Stimulated activated CD4-positive, alpha-beta T cell treated with anti-CD3 and anti-CD28 coated beads, Interleukin-12 subunit alpha, Interleukin-12 subunit beta, amount 100 ng/mL, for 4 hours (primary cell): ENCODE measurements at places on chromosomes 7 and 10.

GRCh38 chr7:80588591-80588990 lies 49.9 kb upstream of the CD36 start:
- no peak for DNase-seq

DNA sequence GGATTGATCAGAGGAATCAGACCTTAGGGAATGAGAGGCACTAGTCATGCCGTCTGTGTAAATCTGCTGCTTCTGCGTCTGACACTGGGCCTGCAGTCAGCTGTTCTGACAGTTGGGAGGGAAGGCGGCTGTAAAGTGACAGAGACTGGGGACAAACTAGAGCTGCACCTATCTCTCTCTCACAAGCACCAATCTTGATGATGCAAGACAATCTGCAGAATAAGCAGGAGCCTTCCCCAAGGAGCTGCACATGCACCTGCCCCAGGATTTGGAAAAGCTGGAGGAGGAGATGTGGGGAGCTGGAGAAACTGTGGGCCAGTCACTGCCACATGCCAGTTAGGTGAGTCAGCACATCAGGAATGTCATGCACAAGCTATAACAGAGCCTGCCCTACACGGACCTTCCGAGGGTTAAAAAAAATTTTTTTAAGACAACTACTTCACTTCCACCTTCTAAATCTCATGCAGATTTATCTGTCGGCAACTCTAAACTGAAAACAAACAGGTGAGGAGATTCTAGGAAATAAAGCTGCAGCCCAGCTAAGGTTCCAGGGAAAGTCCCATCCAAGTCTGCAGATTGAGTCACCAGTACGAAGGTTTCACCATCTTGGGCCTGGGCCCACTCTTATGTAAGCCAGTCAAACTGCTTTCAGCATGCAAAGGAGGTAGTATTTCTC lies 39.2 kb downstream of the ENO4 start:
- DNase-seq: no peak

GRCh38 chr10:125775491-125776106 lies at the start of gene MMP21:
TSS of gene MMP21 (minus strand) at chr10:125775821. CDS start at chr10:125775821, 0 bp downstream.
- DNase-seq: no peak

- DNase-seq: no peak
These were observed 613.7 kb upstream of the MKI67 start for GRCh38 chr10:128739930-128740329.

DNA sequence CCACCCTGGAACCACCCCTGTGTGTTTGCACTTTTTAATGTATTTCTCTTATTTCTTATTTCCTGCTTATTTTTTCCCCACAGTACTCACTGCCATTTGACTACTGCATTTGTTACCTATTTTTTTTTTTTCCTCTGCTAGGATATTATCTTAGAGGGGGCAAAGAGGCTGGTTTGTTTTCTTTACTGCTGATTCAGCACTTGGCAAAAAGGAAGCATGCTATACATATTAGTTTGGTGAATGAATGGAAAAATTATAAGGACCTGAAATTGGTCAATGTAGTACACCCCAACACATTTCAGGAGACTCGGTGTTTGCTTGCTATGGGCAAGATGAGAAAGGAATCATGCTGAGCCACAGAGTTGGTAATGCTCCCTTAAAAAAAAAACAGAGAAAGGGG lies 193.5 kb downstream of the SORCS3 start:
- DNase-seq: no peak

- DNase-seq: no peak
These were observed 40.3 kb upstream of the EGFR start for GRCh38 chr7:54978364-54979116.

DNA sequence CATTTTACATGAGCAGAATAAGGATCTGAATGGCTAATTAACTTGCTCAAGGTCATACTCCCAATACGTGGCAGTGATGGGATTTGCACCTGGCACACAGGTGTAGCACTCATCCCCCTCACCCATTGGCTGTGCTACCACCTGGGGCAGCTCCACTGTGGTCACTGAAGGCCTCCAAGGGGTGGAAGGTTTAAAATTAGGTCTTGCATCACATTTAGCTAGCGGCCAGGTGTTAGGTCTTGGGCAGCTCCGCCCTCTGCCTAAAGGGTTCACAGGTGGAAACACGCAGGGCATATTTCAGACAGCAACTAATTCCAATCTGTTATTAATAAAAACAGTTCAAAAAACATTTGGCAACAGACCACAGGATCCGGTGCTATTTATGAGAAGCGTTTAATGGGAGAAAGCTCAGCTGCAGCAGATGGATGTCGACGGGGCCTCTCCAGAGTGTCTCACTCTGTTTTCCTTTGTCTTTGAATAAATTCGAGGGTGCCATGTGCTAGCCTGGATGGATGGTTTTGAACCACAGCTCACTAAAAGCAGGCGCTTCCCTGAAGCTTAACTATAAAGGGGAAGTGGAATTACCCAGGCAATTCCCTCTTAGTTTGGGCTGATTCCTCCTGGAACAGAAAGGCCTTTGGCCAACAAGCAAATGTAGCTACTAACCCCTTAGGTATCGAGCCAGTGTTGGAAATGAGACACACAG lies 1017.6 kb downstream of the TYW1 start:
- DNase-seq: no peak

- no peak for DNase-seq
These were observed 10.5 kb downstream of the IKZF1 start for GRCh38 chr7:50314836-50315592.

GRCh38 chr7:116524609-116525297 lies at the start of gene CAV1:
TSS of gene CAV1 (plus strand) at chr7:116525036. CDS start at chr7:116525063, 27 bp downstream.
- peak; percentile 11 for DNase-seq

DNA sequence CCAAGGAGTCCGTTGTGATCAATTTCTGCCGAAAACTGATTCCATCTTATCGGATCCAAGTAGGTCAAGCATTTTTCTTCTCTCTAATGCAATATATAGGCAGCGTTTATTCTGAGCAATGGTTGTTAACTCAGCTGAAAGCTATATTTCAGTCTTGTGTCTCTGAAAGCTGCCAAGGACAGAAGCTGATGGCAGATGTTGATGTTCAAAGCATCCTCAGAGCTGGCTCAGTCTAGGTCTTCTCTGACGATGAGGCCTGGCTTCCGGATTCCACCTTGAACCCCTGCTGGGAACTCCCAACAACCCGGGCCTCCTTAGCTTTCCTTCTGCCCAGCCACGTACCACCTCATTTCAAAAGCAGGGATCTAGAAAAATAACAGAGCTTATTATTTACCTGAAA lies 863.6 kb downstream of the NRG3 start:
- DNase-seq: no peak

- no peak for DNase-seq
These were observed 39.7 kb downstream of the MCMBP start for GRCh38 chr10:119832951-119833350.

- no peak for DNase-seq
These were observed 119.9 kb downstream of the CCNY start for GRCh38 chr10:35456153-35456720.

DNA sequence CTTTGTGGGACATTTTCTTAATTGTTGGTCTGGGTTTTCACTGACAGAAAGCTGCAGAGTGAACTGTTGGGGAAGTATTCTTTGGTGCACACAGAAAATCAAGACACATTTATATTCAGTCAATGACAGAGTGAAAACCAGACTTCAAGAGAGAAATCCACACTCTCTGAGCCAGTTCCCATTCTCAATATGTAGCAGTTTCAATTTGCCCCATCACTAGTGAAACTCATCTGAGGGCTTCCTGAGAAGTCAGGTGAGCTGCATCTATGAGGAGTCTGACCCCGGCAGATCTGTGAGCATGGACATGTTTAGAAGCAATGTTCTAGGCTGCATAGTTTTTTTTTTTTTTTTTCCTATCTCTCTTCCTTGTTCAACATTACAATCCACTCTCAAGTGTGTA lies 163.7 kb upstream of the AHR start:
- DNase-seq: no peak

DNA sequence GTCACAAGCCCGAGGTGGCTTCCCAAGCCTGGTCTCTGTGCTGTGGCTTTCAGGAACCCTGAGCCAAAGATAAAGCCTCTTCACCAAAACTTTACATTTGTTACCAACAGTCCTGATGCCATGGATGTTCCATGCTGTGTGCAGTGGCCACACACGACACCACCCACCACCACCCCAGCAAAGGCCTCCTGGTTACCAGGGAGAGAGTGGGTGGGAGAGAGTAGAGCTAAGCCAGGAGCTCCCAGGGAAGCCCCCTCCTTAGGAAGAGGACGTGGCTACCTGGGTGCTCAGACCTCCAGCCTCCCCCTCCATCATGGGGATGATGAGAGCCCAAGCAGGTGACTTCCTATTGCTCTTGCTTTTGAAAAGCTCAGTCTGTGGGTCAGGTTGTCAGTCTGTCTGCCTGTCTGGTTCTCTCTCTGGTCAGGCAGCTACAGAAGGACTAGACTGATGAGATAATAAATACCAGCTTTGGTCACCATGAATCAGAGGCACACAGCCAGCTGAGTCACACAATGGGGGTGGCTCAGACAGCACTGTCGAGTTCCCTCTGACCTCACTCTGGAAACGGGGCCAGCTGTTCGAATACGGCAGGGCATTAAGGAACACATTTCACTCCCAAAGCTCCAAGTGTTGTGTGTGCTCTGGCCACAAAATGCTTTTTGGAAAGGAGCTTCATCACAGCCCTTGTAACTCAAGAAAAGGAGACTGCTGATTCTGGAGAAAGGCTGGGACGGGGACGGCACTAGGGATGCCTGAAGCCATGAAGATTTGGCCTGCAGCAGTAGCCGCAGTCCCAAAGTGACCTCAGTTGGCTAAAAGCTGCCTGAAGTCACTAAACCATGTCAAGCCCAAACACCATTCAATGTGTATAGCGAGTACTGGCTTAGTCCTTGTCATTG lies 166.0 kb downstream of the FANK1 start:
- no peak for DNase-seq

- no peak for DNase-seq
These were observed 173.5 kb upstream of the SEMA3A start for GRCh38 chr7:84368122-84368521.
